ENCODE measurements at places on chromosomes 11 and 22.

GRCh38 chr22:30829901-30830550 lies 135.4 kb downstream of the OSBP2 start:
- no peak for DNase-seq

- no peak for DNase-seq
Observed at GRCh38 chr11:45917286-45917622, 423 bp downstream of the PEX16 start.

- DNase-seq, result peak; percentile 75
Observed at GRCh38 chr22:37777122-37777687, 30.5 kb upstream of the GCAT start.

- no peak for DNase-seq
Observed at GRCh38 chr11:116580799-116581198, 192.0 kb downstream of the BUD13 start.

DNA sequence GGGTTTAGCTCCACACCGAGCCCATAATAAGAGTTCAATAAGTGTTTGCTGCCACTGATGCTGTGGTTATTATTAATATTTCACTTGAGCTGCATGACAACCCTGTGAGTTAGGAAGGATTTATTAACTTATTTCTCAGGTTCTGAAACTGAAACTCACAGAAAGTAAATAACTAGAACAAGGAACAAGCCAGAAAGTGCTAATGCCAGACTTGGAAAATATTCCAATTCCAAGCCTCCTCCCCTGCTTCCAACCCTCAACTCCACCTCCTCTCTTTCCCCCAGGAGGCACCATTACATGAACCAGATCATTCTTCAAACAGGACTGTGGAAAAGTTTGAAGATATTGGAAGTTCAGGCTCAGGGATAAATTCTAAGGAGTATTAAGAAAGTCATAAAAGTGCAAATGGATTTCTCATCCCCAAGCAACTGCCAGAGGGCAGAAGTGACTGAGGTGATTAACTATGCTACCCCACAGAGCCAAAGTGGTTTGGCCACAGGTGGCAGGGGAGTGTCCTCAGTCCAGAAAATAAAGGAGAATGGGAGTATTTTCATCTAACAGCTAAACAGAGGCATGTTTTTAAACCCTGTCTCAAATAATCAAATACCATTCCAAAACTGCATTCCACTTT lies 3.2 kb upstream of the FJX1 start:
- no peak for DNase-seq

GRCh38 chr11:35247863-35248262 lies 108.9 kb downstream of the CD44 start:
- no peak for DNase-seq

GRCh38 chr11:46240861-46241260 lies 36.6 kb upstream of the CREB3L1 start:
- no peak for DNase-seq

DNA sequence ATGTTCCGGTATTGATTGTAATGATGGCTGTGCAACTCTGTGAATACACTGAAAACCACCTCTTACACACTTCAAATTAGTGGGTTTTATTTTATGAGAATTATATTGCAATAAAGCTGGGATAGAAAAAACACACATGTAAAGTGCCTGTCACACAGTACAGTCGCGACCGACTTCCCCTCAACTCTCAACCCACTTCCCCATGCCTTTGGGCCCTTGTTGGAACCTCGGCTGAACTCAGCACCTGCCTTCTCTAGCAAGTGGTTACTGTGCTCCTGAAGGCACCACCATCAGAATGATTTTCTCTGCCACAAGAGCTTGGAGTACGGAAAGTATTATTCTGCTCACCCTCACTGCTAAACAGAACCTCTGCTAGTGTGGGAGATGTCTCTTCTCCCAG lies 13.5 kb downstream of the KCNJ1 start:
- DNase-seq, result no peak

GRCh38 chr11:45229401-45230020 lies 56.6 kb downstream of the SYT13 start:
- DNase-seq, result no peak
